M059J (cell line): ENCODE measurements at places on chromosomes 12 and 14.
A peak's percentile ranks its signal among the peaks of the same experiment; 100 is the strongest.

GRCh38 chr12:25518512-25518911 lies 34.6 kb downstream of the LMNTD1 start:
- DNase-seq: peak; percentile 24

DNA sequence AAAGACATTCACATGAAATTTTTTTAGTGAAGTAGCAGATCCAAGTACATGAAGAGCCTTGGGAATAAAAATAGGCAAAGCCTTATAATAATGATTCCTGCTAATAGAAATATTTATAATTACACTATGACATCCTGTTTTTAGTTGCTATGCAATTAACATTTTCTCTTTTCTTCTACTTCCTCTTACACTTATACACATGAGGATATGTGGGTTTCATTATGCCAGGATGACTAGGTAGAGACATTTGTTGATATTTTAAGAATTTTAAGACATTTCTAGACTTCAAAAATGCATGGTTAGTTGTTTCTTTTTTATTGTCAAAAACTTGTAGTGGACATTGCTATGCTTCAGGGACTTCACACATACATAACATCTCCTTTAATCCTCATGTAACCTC lies 326.8 kb downstream of the SYT1 start:
- no peak for DNase-seq

DNA sequence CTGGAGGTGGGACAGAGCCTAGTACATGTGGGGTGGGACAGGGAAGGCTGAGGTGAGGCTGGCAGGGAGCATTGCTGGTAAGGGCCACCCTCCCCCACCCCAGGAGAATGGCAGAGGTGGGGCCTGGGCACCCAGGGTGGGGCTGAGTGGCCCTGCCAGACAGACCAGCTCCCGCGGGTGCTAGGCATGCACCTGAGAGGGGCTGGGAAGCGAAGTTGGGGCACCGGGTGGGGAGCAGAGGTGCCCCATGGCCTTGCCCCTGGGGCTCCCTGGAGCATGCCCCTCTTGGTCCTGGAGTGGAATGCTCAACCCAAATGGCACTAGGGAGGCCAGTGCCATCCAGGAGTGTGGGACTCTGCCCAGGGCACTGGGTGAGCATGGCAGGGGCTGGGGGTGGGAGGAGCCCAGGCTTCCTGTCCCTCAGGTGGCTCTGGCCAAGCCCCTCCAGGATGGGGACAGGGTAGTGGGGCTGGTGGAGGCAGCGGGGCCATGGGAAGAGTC lies 1.3 kb downstream of the TNFAIP2 start:
- DNase-seq: no peak

DNA sequence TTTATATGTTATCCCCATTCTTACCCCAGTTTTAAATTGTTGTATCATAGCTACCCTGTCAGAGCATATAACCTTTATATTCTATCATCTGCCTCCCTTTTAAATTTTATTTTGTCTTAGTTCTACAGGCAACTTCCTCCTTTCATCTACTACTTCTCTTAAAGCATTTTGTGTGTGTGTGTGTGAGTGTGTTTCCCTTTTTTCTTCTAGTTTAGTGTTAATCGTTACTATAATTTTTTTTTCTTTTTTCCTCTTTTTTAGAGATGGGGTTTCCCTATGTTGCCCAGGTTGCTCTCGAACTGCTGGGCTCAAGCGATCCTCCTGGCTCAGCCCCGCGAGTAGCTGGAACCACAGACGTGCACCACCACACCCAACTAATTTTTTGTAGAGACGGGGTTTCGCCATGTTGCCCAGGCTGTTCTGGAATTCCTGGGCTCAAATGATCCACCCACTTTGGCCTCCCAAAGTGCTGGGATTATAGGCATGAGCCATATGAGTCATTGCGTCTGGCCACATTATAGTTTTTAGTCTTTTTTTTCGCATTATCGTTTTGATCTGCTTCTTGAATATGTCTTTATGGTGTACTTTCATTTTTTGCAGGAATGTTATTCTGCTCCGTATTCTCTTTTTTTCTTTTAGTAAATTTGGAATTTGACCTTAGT lies 33.1 kb upstream of the FBXO34 start:
- DNase-seq: no peak

DNA sequence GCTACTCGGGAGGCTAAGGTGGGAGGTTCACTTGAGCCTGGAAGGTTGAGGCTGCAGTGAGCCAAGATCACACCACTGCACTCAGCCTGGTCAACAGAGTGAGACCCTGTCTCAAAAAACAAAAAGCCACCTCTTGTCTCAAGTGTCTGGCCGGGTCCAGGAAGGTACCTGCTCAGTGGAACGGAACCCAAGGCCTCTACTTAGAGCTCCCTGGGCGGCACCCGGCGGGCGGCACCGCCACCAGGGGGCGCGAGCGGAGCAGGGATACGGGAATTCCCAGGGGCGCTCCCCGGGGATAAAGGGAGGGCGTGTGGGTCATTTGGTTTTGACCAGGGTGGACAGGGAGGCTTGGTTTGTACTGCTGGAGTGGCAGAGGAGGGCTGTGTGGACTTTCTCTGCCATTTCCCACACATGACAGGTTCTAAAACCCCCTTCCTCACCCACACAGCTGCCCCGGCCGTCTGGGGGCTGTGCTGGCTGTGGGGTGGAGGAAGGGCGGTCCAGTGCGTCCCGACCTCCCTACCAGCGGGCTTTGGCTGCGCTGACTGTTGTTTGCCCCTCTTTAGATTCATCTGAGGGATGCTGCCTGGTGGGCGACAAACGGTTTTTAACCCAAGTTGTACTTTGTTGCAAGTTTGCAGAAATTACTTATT lies 91.4 kb downstream of the SETD3 start:
- DNase-seq: peak; percentile 38

GRCh38 chr12:84904051-84904450 lies 8.5 kb downstream of the SLC6A15 start:
- no peak for DNase-seq

DNA sequence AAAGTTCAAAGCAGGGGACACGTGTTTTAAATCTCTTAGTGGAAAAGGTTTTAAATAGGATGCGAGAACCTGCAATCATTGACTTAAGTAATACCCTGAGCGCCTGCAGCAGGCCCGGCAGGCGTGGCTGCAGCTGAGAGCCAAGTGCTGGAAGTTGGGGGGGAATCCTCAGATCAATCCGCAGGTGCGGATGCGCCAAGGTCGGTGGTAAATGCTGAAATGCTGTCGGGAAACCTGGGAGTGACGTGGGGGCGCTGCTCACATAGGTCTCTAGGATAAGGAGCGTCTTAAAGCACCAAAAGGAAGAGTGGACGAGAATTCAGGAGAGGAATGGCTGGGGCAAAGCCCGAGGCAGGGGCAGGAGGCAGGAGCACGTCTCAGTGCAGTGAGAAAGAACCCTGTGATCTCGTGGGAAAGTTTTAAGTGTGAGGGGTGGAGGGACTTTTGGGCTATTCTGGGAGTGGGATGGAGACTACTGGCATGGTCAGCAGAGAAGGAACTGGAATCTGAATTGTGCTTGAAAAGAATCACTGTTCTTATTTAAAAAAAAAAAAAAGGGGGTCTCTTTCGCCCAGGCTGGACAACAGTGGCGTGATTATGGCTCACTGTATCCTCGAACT lies 883 bp upstream of the CDCA4 start:
- peak; percentile 43 for DNase-seq

DNA sequence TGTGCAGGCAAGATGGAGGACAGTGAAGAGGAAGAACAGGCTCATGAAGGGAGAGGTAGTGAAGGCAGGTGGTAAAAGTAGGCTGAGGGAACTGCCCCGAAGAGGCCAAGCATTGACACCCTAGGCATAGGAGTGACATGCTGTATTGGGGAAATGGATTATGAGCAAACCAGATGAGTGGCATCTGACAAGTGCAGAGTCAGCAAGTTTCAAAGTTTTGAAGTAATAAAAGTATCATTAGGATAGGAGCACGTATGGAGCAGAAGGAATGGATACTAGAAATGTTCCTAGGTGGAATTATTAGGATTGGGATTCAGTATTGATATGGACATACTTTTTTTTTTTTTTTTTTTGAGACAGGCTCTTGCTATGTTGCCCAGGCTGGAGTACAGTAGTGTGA lies 139.8 kb downstream of the SAMD4A start:
- no peak for DNase-seq

DNA sequence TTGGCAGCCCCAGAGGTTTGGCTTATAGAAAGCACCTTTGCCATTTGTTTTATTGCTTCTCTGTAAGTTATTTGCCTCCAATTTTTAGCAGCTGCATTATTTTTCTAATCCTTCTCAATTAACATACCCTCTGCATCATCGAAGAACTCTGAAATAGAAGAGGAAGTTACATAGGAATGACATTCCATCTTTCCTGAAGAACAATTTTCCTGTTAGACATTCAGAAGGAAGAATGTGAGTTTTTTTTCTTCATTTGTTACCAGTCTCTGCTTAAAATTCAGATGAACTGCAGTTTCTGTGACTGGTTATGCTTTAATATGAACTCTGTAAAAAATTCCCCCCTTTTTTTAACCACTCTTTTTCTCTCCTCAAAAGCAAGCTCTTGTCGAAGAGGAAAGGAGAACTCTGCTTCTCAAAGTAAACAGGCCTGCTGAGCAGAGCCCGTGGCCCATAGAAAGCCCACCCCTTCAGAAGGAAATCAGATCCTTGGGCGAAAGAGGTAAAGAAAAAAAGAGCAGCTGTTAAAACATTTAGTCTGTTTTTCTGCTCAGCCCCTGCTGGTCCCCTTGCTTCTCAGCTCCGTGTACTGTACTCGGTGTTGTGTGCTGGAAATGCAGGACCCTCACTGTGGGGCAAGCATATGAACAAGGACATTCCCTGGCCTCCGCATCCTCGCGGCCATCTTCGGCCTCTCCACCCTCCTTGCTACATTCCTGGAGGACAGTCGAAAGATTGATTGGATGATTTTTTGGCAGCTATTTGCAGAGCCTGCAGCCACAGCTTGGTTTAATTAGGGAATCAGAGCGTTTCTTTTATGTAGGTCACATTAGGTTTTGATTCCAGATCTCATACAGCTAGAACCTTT lies 164.4 kb upstream of the LRIG3 start:
- peak; percentile 64 for DNase-seq

- no peak for DNase-seq
Measured at GRCh38 chr12:28223025-28223554, 32.8 kb downstream of the CCDC91 start.

DNA sequence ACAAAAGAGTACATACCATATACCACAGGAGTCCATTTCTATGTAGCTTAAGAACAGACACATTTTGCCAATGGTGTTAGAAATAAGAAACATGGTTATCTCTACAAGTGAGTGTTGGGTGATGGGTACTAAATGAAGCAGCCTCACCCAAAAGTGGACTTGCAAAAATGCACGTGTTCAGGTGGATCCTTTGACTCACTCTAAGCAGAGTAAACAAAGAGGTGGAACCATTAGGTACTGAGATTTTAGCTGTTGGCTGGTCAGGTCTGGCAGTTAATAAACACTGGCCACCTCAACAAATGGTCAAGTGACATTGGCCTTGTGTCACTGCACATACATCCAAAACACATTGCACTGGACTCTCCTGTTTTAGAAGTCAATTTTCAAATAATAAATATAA lies 27.6 kb downstream of the EVL start:
- no peak for DNase-seq

- no peak for DNase-seq
Measured at GRCh38 chr14:29062466-29062865, 295.9 kb downstream of the FOXG1 start.

DNA sequence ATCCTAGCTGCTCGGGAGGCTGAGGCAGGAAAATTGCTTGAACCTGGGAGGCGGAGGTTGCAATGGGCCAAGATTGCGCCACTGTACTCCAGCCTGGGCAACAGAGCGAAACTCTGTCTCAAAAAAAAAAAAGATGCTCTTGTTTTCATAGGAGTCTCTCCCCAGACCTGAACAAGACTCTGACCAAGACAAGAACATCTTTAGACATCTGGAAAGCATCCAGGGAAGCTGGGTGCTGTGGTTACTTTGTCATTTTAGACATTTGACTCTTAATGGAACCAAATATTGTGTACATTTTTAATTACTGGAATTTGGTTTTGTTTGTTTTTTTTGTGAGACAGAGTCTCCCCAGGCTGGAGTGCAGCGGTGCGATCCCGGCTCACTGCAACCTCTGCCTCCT lies 21.1 kb upstream of the ATF1 start:
- peak; percentile 48 for DNase-seq

GRCh38 chr14:105489542-105490266 lies 1.3 kb upstream of the TEDC1 start:
- DNase-seq: peak; percentile 82
